Effector memory CD8-positive, alpha-beta T cell (primary cell): ENCODE measurements at places on chromosomes 12 and 14.

GRCh38 chr14:37330910-37331309, 133.2 kb downstream of the MIPOL1 start:
- no peak overlapping the region for H3K27ac ChIP-seq
- H3K4me3 ChIP-seq: no peak overlapping the region
- H3K4me1 ChIP-seq: no peaks in the 10 kb centered on the region
- DNase-seq: no peak
- peaks cover 4% of the 10 kb centered on the region for H3K36me3 ChIP-seq

GRCh38 chr12:69834147-69834546, 9.1 kb downstream of the MYRFL start:
- peaks cover 30% of the 10 kb centered on the region for H3K27me3 ChIP-seq
- H3K4me3 ChIP-seq: no peak overlapping the region
- H3K27ac ChIP-seq: no peak overlapping the region
- no peaks in the 10 kb centered on the region for H3K36me3 ChIP-seq
- no peak for DNase-seq

GRCh38 chr14:56474419-56475022, 105.1 kb upstream of the TMEM260 start:
- H3K4me3 ChIP-seq: no peak overlapping the region
- H3K36me3 ChIP-seq: no peaks in the 10 kb centered on the region
- no peak overlapping the region for H3K27ac ChIP-seq

DNA sequence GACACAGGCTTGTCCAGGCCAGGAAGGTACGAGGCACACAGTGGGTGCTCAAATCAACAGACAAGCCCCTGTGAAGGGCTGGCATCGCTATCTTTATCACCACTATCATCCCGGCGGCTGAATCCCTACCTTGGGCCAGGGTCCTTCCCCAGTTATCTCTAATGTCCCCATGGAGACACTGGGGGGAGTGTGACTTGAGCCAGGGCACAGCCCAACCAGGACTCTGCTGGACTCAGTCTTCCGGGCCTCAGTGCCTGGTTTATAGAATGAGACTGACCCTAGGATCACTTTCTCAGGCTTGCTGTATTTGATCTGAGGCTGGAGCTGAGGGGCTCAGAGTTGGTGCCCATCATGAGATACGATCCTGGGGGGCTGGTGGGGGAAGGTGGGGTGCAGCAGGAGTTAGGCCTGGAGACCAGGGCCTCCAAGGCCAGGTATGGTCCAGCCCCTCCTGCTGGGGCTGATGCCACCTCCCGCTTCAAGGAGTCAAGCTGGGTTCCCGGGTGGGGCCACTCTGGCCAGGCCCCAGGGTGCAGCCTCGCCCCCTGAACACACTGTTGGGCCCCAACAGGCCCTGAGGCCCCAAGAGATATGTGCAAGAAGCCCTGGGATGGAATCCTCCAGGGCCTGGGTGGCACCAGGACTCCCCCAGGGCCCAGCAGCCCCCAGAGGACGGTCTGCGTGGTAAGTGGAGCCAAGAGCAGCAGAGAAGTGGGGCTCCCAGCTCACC, 11.8 kb downstream of the BEGAIN start:
- peaks cover 32% of the 10 kb centered on the region for H3K27me3 ChIP-seq
- H3K27ac ChIP-seq: no peak overlapping the region

DNA sequence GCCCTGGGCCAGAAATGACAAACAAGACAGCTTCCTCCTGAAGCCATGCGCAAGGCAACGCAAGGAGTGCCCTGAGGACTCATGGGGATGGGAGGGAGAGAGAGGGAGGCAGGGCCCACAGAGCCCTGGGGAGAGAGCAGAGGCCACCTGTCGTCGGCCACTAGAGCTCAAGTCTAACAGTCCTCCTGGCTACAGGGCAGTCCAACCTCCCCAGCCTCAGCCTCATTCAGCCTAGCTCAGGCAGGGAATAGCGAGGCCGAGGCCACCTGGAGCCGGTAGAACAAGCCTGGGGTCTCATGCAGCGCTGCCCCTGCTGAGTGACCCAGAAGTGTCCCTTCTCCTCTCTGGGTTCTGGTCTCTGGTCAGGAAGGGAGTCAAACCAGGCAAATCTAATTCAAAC, 69.5 kb downstream of the BCL11B start:
- H3K27ac ChIP-seq: peak overlapping the region; percentile 93
- H3K4me3 ChIP-seq: peak overlapping the region; percentile 79
- H3K4me1 ChIP-seq: peaks cover 88% of the 10 kb centered on the region
- DNase-seq: no peak
- peaks cover 93% of the 10 kb centered on the region for H3K36me3 ChIP-seq
- no peaks in the 10 kb centered on the region for H3K27me3 ChIP-seq

GRCh38 chr14:56211084-56211483, 92.9 kb downstream of the PELI2 start:
- peaks cover 6% of the 10 kb centered on the region for H3K36me3 ChIP-seq
- H3K27ac ChIP-seq: no peak overlapping the region
- H3K27me3 ChIP-seq: no peaks in the 10 kb centered on the region
- no peak for DNase-seq
- H3K4me1 ChIP-seq: peaks cover 3% of the 10 kb centered on the region
